ACHN (cell line): ENCODE measurements at places on chromosomes 1 and 21.

GRCh38 chr21:31941694-31942093 lies 68.9 kb downstream of the HUNK start:
- DNase-seq: no peak

DNA sequence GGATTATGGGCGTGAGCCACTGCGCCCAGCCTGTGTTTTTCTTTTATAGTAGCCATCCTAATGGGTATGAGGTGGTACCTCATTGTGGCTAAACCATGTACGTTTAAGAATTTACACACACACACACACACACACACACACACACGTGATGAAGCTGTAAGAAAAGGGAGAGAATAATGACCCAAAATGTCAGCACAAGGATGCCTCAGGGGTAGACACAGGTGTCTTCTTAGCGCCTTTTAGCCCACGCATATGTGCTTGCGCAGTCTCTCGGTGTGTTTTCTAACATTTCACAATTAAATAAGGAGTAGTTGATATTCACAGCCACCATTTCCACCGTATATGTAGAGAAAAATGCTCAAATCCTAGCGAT lies 782 bp upstream of the PFKL start:
- no peak for DNase-seq

GRCh38 chr21:38297194-38297631 lies 40.4 kb downstream of the KCNJ15 start:
- no peak for DNase-seq

DNA sequence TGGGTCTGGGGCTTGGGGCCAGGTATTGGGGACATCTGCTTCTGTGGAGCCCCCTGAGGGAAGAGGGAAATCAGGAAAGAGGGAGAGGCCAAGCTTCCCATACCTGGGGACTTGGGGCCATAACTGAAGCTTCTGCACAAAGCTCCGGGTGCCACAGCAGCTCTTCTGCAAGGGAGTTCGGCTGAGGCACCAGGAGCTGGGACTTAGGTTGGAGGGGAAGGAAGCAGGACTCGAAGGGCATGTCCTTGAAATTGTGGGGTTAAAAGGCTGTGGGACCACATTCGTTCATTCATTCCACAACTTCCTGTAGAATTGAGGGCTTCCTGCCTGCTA lies 1.7 kb upstream of the EPS8L3 start:
- DNase-seq: no peak

- DNase-seq: peak; percentile 29
These were observed 5.0 kb upstream of the AHCYL1 start for GRCh38 chr1:109979489-109980091.

GRCh38 chr1:6162773-6163172 lies 17.3 kb downstream of the CHD5 start:
- no peak for DNase-seq

DNA sequence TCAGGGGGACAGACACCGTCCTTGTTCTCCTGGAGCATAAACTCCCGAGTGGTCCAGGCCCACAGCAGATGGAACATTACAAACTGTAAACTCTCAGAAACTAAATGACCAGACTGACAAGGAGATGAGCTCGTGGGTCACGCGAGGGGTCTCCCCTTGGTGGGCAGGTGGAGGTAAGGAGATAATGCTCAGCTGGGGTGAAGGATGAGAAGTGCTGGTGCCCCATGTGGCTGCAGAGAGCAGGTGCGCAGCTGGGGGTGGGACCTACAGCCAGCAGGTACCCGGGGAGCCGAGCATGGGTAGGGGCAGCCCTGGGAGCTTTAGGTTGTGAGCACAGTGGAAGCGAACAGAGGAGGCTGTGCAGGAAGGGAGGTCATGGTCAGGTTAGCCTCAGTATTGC lies 40.1 kb downstream of the AJAP1 start:
- no peak for DNase-seq

GRCh38 chr1:175794586-175794985 lies 51.2 kb upstream of the TNR start:
- no peak for DNase-seq

DNA sequence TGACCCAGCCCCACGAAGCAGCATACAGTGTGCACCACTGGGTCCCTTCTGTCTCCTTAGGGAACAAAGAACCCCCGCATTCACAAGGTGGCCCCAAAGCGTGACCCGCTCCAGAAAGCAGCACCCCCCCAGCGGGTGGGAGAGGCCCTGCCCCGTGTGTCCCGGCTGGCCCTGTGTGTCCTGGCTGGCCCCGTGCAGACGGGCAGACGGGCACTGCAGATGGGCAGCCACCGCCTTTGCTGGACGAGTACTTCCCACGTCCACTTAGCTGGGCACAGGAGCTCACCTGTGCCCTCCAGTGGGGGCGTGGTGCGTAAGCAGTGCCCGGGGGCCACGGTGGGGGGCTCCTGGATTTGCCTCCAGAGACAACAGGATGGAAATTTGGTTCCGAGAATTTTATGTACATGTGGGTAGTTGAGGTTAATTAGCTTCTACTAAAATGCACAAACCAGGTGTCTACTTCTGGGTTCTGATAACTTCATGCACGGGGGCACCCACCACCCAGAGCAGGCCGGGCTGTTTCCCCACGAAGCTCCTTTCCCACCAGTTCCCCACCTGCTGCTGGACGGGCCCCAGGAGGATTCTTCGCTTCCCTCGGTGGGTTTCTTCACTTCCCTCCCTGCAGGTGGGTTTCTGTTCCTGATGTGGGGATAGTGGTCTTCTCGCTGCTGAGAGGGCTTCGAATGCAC lies 33.2 kb upstream of the SLC19A1 start:
- DNase-seq: no peak

DNA sequence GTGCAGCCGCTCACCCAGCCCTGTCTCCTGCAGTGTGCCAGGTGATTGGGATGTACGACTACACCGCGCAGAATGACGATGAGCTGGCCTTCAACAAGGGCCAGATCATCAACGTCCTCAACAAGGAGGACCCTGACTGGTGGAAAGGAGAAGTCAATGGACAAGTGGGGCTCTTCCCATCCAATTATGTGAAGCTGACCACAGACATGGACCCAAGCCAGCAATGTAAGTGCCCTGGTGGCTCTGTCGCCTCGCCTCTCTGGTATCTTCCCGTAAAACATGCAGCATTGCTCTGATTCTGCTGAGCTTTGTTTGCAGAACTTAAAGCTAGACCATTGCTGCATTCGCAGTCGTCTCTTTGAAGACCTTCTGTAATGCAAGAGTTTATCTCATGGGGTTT lies 79.2 kb downstream of the ATP5PO start:
- DNase-seq: no peak

DNA sequence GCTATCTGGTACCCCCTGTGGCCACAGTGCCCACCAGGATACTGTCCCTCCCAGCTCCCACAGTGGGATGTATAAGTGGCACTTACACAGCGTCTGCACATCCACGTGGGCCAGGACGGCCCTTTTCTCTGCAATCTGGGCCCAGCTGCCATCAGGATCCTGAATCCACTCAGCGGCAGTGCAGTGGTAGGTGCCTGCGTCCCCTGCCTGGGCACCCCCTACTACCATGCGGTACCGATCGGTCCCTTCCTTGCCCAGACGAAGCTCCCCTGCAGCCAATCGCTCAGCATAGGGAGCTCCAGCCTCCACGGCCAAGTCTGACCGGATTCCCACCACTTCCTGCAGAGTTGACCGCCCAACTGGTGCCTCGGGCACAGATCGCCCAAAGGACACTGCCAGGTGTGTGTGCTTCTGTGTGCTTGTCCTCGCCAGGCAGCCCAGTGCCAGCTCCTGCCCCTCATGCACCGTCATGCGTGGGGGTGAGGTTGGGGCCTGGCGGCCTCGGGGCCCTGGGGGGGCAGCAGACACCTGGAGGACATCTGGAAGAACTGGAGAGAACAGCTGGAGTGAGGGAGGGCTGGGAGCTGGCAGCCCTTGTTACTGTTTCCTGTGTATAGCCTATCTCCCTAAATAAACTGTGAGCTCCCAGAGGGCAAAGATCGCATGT lies 4.7 kb downstream of the IGSF8 start:
- no peak for DNase-seq

DNA sequence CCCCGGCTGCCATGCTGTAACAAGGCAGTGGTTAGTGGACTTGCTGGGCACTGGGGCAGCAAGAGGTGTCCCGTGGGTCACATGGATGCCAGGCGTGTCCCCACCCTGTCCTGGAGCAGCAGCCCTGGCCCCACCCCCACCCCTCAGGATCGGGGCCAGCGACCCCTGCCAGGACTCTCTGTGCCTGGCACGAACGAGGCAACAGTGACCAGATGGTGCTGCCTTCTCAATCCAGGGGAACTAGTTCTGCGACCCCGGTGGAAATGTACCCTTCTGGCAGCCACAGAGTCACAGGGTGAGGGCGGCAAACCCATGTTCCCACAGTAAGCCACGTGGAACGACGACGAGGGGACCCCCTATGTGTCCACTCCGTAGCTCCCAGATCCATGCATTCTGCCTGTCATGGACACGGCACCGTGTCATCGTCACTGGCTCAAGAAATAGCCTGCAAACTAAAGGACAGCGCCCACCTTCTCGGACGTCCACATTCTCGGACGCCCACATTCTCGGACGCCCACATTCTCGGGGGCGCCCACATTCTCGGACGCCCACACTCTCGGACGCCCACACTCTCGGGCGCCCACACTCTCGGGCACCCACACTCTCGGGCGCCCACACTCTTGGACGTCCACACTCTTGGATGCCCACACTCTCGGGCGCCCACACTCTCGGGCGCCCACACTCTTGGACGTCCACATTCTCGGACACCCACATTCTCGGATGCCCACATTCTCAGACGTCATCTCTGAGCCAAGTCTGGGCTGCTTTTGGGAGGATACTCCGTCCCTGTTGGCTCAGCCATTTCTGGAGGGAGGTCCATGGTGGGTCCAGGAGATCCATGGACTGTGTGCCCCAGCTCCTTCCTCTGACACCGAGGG lies 19.6 kb upstream of the ACTRT2 start:
- DNase-seq: no peak

- DNase-seq: peak; percentile 46
These were observed 20.2 kb downstream of the NFYC start for GRCh38 chr1:40711465-40712404.

GRCh38 chr1:12001249-12001917 lies 17.9 kb upstream of the MIIP start:
- peak; percentile 60 for DNase-seq

DNA sequence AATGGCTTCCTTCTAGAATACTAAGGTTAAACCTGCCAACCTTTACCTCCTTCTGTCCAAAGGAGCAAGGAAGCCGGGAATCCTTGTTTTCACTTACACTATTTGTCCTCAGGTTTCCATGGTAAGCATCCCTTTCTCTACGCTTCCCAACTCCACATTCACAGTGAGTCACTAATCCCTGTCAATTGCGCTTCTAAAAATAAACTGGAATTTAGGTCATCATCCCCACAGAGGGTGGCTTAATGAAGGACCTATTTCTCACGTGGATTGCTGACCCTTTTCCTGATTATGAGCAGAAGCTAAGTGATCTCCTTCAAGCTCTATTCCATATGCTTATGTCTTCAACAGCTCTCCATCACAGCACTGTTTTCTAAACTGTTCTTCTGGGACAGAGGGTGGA lies 39.9 kb upstream of the ABCA4 start:
- DNase-seq: peak; percentile 24

DNA sequence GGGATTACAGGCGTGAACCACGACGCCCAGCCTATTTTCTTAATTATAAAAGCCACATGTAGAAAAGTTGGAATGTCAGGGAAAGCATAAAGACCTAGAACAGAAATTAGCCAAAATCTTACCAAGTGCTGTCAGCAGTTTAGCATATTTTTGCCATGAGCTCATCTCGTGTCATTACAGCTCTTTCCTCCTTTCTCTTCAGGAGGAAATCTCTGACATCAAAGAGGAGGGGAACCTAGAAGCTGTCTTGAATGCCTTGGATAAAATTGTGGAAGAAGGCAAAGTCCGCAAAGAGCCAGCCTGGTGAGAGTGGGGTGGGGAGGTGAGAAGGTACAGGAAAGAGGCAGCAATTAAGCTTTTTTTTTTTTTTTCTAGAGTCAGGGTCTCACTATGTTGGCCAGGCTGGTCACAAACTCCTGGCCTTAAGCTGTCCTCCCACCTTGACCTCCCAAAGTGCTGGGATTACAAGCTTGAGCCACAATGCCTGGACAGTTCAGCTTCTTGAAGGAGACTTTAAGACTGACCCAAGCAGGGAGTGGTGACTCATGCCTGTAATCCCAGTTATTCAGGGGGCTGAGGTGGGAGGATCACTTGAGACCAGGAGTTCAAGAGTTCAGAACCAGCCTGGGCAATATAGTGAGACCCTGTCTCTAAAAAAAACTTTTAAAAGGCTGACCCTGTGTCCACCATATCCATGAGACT lies 8.4 kb upstream of the BGLAP start:
- peak; percentile 51 for DNase-seq

GRCh38 chr1:108813326-108813725 lies 43.6 kb downstream of the AKNAD1 start:
- DNase-seq: no peak

- no peak for DNase-seq
These were observed 60.8 kb upstream of the WLS start for GRCh38 chr1:68293122-68293521.

- DNase-seq: no peak
These were observed 14.6 kb downstream of the TRIM67 start for GRCh38 chr1:231176421-231176820.

GRCh38 chr1:10920063-10920626 lies 92.3 kb upstream of the TARDBP start:
- no peak for DNase-seq

DNA sequence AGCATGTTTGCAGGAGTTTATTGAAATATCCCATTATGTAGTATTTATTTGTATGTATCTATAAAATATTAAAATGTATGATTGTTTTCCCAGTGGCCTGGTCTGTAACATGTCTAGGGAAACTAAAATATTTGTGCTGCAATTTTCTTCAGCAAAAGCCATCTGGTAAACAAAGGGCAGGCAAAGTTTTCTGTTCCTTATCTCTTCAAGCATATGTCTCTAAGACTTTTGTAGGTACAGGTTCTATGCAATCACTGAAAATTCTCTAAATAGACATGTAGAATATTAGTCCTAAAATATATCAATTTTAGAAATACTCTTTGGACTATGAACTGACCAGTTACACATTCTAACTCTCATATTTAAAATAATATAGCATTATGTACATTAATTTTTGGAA lies 585.8 kb upstream of the RGS18 start:
- no peak for DNase-seq

DNA sequence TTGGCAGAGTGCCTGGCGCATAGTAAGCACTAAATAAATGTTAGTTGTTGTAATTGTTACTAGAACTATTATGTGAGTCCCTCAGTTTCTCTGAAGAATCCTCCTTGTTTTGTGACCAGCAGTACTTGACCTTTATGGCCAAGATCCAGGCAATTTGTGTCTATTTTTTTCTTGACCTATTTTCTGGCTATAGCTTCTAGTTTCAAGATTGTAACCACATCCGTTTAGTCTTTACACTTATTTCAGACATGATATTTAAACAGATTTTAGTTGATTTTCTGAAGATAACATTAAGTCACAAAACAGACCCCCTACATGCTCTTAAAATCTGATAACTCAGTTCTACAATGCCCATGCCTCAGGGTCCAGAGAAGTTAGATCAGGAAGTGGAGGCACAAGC lies 50.3 kb downstream of the CDC7 start:
- no peak for DNase-seq

- DNase-seq: no peak
These were observed 38.2 kb downstream of the L1TD1 start for GRCh38 chr1:62232871-62233278.
